CD8-positive, alpha-beta T cell (primary cell): ENCODE measurements at places on chromosomes 5 and 9. TPM values are rescaled to one million over a fixed set of nuclear protein-coding genes. Genes with fewer than 3 reads are reported as not detected.

The CDO1 gene
- total RNA-seq = not detected

The EPB41L4A gene
- total RNA-seq = 0.27 TPM

The SPATA31E1 gene
- total RNA-seq = not detected

The FXN gene
- total RNA-seq = 13.1 TPM

The SPATA9 gene
- not detected for total RNA-seq

DNA sequence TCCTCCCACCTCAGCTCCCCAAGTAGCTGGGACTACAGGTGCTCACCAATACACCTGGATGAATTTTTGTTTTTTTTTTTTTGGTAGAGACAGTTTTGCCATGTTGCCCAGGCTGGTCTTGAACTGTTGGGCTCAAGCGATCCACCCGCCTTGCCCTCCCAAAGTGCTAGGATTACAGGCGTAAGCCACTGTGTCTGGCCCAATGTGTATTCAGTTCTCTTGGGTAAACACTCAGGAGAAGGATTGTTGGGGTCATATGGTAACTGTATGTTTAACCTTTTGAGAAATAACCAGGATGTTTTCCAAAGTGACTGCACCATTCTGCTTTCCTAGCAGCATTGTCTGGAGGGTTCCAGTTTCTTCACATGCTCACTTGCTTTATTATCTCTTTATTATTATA, 67.4 kb downstream of the TNPO1 start:
- DNase-seq = no peak

GRCh38 chr9:136806067-136806466, 1.7 kb upstream of the RABL6 start:
- no peak for DNase-seq

GRCh38 chr9:101173907-101174306, 145.4 kb downstream of the PLPPR1 start:
- DNase-seq = no peak

DNA sequence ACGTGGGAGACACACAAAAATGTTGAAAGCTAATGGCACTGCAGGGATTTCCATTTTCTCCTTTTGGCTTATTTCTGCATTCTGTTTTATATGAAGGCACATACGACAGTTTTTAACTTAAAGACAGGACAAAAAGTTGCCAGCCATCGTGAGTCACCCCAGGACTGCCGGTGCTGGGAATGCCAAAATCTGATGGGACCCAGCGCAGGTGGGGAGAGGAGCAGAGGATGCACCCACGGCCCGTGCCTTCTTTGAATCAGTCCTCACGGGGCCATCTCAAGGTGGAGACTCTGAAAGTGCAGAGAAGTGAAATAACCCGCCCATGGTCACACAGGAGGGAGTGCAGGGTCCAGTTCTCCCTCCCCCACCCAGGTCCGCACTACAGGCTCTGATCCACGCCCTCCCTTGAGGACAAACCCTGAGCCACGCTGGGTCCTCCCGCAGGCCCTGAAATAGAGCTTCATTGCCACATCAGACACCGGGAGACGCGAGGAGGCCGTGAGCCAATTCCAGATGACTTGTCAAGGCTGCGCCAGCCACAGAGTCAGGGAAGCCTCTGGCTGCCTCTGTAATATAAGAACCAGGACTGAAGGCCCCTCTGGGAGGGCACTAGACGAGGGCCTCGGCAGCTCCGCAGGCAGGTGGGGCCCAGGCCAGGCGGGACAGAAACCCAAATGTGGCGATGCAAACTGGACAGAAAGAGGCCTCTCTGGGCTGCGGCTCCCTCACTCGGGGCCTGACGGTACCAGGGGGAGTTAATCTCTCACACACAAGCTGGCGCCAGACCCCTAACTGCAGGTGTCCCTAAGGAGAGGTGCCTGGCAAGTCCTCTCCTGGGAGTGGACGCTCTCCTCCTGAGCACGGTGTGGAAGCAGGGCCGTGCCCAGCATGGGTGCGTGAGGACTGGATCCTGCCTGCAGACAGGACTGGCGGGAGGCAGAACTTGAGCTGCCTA, 22.9 kb downstream of the ADAMTS2 start:
- no peak for DNase-seq

GRCh38 chr5:52024359-52024758, 641.1 kb downstream of the ISL1 start:
- no peak for DNase-seq

GRCh38 chr5:118439831-118440230, 548.5 kb downstream of the DTWD2 start:
- no peak for DNase-seq

GRCh38 chr5:1745123-1745795, 54.4 kb downstream of the MRPL36 start:
- DNase-seq = no peak

GRCh38 chr9:75612754-75613153, 277.7 kb upstream of the PCSK5 start:
- DNase-seq = no peak

DNA sequence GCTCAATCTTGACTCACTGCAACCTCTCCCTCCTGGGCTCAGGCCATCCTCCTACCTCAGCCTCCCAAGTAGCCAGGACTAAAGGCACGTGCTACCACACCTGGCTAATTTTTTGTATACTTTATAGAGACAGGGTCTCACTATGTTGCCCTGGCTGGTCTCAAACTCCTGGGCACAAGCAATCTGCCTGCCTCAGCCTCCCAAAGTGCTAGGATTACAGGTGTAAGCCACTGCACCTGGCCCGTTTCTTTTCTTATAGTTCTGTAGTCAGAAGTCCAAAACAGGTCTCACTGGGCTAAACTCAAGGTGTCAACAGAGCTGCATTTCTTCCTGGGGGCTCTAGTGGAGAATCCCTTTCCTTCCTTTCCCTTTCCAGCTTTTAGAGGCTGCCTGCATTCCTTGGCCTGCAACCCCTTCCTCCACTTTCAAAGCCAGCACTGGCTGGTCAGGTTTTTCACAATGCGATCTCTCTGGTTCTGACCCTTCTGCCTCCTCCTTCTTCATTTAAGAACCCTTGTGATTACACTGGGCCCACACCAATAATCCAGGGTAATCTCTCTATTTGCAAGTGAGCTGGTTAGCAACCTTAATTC, 16.3 kb downstream of the IRF1 start:
- DNase-seq = no peak
